Stimulated activated CD4-positive, alpha-beta T cell treated with anti-CD3 and anti-CD28 coated beads, Interleukin-12 subunit alpha, Interleukin-12 subunit beta, amount 100 ng/mL, for 24 hours (primary cell): ENCODE measurements at places on chromosomes 5 and 9.

- DNase-seq, result no peak
These were observed 340.2 kb downstream of the NDUFS4 start for GRCh38 chr5:53900677-53901076.

DNA sequence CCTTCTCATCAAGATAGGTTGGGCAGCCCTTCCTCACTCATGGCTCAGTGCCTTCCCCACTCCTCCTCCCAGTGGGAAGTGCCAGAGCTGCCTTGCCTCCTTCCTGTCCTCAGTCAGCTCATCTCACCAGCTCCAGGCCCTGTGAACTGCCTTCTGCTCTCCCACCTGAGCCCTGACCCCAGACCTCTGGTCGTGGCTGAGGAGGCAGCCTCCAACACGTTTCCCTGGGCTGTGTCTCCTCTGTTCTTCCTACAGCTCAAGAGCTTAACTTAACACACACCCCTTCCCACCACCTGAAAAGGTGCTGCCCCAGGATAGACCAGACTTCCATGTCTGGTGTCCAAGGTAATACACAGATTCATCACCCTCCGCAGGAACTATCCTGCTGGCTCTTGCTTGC, 21.2 kb downstream of the IL9 start:
- DNase-seq, result no peak

GRCh38 chr5:140371356-140372151, 11.6 kb downstream of the SLC4A9 start:
- no peak for DNase-seq

DNA sequence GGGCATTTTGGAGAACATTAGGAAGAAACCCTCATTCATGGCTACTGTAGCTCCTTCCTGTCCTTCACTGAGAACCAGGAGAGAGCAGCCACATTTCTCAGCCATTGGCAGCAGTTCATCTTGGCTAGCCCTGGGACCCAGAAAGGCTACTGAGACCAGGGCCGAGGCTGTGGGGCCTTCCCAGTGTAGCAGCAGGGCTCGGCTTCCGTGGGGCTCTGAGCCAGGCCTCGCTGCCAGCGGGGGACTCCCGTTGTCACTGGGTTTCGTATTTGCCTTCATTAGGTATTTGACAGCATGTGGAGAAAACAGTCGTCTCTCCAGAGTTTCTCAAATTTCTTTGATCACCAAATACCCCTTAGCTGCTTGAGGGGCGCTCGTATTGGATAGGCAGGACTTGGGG, 37.3 kb upstream of the PRDM12 start:
- no peak for DNase-seq

DNA sequence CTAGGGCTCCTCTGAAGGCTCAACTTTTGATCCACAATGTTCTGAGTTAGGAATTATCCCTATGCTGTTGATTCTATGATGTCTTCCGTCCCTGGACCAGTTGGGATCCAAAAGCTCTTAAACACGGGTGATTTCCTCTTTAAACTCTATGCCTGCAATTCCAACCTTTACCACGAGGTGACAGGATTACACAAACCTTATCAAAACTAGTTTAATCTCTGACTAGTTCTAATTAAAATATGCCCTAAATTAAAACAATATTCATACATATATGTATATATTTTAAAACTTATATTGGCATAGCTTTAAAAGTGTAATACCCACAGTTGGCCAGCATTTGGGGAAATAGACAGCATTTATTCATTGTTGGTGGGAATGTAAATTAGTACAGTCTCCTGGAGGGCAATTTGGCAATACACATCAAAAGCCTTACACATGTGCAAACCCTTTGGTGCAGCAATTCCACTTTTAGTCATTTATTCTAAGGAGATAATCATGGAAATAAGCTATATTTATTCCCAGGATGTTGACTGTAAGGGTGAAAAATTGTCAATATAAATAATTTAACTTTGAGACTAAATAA, 51.6 kb upstream of the PHYKPL start:
- DNase-seq, result no peak

DNA sequence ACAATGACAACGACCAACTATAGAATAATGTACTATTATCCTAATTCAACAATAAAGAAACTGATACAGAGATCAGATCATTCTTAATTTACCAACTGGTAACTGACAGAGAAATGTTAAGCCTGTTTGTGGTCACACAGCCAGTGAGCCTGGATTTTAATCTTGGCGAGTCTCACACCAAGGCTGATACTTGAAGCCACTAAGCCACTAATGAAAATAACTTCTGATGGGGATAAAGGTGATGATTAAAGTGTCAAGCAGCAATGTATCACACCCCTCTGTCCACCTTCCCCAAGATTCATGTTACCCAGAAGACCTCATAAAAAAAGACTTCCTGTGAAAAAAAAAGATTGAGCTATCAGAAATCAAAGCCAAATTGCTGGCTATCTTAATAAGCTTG, 350.5 kb downstream of the SPOCK1 start:
- no peak for DNase-seq

DNA sequence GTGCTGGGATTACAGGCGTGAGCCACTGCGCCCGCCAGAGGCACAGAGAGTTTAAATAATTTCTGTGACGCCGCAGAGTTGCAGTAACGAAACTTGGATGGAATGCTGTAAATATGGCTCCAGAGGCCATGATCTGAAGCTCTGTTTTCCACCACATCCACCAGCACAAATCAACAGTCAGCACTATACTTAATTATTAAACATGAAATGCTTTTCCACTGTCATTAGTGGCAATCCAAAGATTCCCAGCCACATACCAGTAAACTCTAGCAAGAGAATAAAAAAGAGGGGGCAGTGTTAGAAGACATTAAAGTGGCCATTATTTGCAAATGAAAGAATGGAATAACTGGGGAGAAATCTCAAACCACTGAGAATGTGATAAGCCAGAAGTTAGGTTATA, 242.5 kb downstream of the DIRAS2 start:
- DNase-seq, result no peak

DNA sequence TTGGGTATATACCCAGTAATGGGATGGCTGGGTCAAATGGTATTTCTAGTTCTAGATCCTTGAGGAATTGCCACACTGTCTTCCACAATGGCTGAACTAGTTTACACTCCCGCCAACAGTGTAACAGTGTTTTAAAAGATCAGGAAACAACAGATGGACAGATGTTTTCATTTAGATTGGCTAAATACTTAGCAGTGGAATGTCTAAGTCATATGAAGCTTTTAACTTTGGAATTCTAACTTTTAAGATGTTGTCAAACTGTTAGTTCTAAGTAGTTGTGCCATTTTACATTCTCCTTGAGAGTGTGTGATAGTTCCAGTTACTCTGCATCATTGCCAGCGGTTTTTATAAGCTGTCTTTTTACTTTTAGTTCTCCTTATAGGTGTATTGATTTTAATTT, 688.8 kb downstream of the SEMA5A start:
- no peak for DNase-seq

GRCh38 chr5:160432196-160432595, 10.5 kb downstream of the PTTG1 start:
- no peak for DNase-seq

GRCh38 chr5:76714751-76715485, 1.0 kb upstream of the F2R start:
- DNase-seq, result no peak

DNA sequence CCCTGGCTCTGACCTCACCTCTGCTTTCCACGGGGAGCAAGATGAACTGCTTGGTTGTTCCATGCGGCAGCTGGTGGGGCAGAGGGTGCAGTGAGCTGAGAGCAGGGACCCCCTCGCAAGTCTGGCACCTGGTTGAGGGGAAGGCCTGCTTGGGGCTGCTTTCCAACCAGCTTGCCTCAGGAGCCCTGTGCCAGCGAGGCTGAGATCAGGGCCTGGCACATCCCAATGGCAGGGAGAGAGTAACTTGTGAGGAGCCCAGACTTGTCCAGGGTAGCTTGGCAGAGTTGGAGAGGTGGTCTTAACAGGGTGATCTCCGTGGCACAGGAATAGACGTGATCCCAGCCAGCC, 68.9 kb downstream of the IQGAP2 start:
- DNase-seq, result no peak
